ENCODE measurements at places on chromosomes 6 and 20.

GRCh38 chr20:16744178-16744807, 3.9 kb upstream of the OTOR start:
- DNase-seq, result no peak

GRCh38 chr20:62363920-62364851, 2.9 kb downstream of the LAMA5 start:
- DNase-seq, result no peak

- DNase-seq, result no peak
Observed at GRCh38 chr20:4007383-4008025, 7.9 kb downstream of the RNF24 start.

GRCh38 chr20:36234771-36235320, 1.4 kb upstream of the AAR2 start:
- DNase-seq, result no peak

Measured in foreskin keratinocyte (primary cell).